Activated naive CD4-positive, alpha-beta T cell treated with anti-CD3 and anti-CD28 coated beads, Interleukin-2, amount 50 U/mL, for 72 hours (primary cell): ENCODE measurements at places on chromosomes 1 and 21. TPM values are rescaled to one million over a fixed set of nuclear protein-coding genes. Genes with fewer than 3 reads are reported as not detected.
A peak's percentile ranks its signal among the peaks of the same experiment; 100 is the strongest.

DNA sequence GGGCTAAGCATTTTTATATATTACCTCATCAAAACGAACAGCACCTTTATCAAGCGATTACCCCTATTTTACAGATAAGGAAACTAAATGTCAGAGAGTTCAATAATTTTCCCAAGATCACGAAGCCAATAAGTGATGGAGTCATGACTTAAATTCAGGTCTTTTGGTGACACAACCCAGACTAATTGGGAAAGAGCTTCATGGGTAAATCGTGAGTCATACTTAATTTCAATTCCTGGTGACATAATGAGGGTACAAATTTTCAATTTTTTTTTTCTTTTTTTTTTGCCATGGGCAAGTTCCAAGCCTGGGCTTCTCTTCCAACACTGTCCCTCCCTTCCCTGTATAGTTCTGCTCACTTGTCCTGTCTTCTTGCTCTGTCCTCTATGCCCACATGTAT is 30.1 kb upstream of the IL10 start:
- no peak for DNase-seq

DNA sequence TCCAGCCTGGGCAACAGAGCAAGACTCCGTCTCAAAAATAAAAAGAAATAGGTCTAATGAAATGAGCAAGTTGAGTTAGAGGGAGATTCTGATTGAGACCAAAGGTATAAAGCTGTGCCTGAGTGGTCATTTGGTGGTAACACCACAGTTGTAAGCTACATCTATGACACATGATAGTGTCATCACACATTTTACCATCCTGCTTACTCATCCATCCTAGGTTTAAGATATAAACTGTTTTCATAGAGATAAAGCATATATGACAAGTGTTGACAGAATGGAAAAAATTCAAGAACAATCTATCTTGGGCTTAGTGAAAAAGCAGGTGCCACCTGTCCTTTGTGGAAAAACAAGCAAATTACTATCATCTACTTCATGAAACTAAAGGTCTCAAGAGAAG is 7.1 kb upstream of the CFAP141 start:
- DNase-seq: no peak

DNA sequence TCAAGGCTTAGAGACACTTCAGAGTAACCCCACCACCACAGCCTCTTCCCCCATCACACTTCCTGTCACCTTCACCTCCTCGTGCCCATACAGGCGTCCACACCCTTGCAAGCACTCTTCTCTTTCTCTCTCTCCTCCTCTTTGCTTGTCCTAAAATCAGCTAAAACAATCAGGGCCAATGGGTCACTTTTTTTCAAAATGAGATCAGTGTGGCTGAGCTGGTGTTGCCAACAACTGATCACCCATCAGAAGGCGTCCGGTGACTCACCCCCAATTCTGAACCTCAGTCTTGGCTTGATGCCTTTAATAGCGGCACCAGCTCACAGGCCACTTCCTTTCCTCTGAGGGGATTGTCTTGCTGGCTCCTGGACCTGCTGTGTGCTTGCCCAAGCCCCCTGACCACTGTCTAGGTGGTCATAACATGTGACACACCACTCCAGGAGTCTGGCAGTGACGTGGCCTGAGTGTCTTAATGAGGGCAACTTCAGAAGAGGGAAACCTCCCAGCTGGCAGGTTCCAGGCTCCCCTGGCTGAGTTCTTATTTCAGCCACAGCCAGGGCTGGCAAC is 1.6 kb downstream of the DRAXIN start:
- peak; percentile 71 for DNase-seq

ST3GAL3 gene
- total RNA-seq: 21.8 TPM

- DNase-seq: no peak
Observed at GRCh38 chr21:20902511-20902910, 95.7 kb upstream of the NCAM2 start.

- DNase-seq: no peak
Observed at GRCh38 chr1:92877792-92878191, 46.0 kb downstream of the RPL5 start.

FAM89A gene
- total RNA-seq: 8.5 TPM

DNA sequence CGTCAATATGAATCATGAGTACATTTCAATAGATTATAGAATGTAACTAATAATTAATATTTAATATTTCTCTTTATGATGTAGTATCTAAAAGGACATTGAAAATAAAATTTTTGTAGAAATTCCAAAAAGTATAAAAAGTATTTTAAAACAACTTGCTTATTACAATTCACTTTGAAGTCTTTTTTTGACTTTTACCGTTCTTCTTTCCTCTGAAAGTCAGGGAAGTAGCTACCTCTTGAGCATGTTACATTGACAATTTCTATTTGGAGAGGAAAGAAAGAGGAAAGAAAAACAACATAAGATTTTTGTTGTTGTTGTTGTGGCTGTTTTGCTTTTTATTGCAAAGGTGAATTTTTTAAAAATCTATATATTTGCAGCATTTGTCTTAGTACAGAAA is 1.3 kb downstream of the PTPRC start:
- DNase-seq: no peak

TEX38 gene
- total RNA-seq: 0.55 TPM

DNA sequence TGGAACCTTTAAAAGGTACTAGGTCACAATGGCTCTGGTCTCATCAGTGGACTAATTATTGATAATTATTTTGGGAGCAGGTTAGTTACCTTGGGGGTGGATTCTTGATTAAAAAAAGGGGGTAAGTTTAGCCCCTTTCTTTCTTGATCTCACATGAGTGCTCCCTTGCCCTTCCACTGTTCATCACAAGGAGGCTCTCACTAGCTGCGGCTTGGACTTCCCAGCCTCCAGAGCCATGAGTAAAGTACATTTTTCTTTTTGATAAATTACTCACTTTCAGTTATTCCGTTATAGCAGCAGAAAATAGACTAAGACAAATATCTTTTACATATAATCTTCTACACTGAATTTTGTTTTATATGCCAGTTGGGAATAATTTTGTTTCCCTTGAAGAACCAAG is 254.8 kb upstream of the DEPDC1 start:
- no peak for DNase-seq

PLXNA2 gene
- 0.39 TPM for total RNA-seq

- no peak for DNase-seq
Observed at GRCh38 chr1:154861607-154862094, 8.4 kb downstream of the KCNN3 start.

GRCh38 chr1:228770779-228771223 is 35.5 kb downstream of the RHOU start:
- no peak for DNase-seq

NKAIN1 gene
- total RNA-seq: not detected

SMIM12 gene
- 49.1 TPM for total RNA-seq

DNA sequence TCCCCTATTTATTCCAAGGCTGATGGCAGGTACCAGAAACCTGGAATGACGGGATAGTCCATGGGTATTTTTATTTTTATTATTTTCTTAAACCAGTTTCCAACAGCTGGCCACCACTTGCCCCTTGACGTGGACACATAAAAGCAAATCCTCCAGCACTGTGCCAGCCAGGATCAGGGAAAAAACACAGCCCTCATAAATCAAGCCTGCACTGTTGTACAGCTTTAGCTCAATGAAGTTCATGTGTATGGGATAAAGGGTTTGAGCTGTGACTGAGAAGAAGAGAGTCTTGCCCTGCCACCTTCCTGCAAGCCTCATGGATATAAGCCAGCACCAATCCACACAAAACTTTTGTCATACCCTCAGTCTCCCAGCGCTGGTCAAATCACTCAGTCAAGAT is 303.8 kb upstream of the SPAG17 start:
- DNase-seq: no peak
